H9 (cell line): ENCODE measurements at places on chromosomes 1 and 21. TPM values are rescaled to one million over a fixed set of nuclear protein-coding genes. Genes with fewer than 3 reads are reported as not detected.

- no peak for DNase-seq
Observed at GRCh38 chr1:186420311-186420710, 40.6 kb downstream of the PDC start.

- DNase-seq: no peak
Observed at GRCh38 chr1:25145775-25146393, 86.4 kb downstream of the SYF2 start.

- DNase-seq: no peak
Observed at GRCh38 chr1:192958871-192959270, 100.3 kb downstream of the UCHL5 start.

DNA sequence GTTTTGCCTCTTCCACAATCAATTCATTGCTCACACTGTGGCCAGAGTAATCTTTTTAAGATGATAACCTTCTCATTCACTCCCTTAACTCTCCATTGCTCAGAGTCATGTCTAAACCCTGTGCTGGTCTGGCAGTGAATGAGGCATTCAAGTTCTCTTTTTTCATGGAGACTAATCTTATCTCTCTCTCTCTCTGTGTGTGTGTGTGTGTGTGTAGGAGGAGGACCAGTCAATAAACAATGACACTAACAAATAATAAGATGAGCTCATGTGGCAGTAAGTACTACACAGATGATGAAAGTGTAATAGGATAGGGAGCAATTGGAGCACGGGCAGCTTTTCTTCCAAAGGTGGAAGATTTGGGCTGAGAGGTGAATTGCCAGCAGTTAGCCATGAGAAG lies 122.0 kb upstream of the B3GALT2 start:
- no peak for DNase-seq

DNA sequence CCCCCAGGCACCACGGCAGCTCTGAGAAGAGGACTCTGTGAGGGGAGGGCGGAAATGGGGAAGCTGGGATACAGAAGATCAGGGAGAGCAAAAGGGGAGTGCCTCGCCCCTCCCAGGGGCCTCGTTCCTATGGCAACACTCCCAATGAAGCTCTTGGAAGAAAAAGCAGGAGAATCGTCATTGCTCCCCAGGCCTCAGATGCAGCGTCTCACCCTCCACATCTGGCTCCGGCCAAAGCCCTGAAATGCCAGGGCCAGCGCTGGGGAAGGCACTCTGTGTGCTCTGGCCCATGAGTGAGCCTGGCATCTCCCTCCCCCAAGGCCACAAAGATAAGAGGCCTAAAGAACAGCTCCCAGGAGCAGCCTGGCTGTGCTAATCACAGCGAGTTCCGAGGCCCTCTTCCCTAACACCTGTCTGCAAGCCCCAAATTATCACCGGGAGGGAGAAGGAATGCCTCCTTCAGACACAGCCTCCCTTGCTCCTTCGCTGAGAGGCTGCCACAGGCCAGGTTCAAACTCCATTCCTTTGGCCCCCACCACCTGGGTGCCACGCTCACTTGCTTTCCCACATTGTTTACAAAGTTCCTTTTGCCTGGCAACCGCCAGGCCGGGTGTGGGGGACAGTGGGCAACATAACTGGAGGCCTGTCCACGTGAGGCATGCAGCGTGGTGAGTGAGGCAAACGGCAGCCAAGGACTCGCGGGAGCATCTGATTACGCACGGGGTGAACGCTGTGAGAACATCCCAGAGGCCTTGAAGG lies 27.8 kb downstream of the ECE1 start:
- DNase-seq: peak; percentile 47

- no peak for DNase-seq
Observed at GRCh38 chr1:117616356-117616755, 10.5 kb downstream of the TENT5C start.

DNA sequence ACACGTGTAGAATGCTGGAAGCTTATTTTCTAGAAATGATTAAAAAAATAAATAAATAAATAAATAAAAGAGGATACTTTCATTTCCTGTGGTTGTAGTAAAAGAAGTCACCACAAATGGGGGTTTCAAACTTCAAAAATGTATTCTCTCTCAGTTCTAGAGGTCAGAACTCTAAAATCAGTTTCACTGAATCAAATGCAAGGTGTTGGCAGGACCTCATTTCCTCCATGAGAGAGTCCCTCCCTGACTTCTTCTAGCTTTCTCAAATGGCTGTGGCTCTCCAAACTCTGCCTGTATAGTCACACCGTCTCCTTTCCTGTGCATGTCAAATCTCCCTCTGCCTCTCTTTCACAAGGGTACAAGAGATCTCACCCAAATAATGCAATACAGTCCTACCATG lies 312.6 kb upstream of the CXADR start:
- DNase-seq: no peak

DNA sequence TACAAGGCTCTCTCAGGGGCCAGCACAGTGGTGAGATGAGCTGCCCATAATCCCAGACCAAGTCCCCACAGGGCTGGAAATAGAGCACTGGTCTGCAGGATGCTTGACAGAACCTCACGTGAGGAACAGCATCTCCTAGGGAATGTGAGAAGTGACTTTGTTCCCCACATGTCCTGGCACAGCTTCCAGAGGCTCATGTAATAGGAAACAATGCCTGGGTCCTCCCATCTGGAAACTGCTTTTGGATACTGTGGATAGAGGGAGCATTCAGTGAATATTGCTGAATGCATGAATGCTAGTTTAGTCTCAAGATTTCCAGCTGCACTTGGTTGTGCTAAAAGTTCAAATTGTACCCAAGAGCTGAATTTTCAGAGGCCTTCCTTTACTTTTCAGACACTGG lies 146.2 kb downstream of the TNR start:
- DNase-seq: no peak

DNA sequence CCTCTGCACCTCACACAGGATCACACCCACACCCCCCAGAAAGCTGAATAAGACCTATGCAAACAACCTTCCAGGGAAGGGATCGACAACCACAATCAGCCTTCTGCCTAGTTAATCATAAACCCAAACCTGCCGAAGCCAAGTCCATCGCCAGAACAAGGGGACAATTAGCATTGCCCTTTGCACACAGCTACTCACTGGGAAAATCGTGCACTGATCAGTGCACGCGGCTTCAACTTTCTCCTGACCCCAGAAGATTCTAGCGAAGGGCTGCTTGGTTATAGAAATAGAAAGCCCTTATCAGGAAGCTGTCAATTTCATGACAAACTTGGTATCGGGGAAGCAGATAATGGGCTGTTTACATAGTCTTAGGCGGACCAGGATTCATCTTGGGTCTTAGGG lies 29.5 kb downstream of the RUNX1 start:
- DNase-seq: no peak

DNA sequence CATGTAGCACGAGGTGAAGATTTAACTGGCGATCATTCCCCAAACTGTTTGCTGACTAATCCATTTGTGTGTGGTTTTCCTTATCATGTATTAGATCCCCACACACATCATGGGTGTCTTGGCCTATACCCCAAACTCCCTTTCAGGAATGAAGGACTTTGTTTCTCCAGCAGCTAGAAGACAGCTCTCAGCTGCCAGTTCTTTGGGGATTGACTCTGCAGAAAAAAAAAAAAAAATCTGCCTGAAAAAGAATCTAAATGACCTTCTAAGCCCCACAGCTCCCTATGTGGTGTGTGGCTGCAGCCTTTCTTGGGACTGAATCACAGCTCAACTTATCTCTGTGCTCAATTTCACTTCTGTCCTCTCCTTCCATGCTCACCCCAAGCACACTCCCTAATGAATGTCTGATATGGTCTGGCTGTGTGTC lies 256.3 kb upstream of the DUSP10 start:
- DNase-seq: no peak

GRCh38 chr1:41726899-41727748 lies 191.6 kb downstream of the HIVEP3 start:
- peak; percentile 62 for DNase-seq

DNA sequence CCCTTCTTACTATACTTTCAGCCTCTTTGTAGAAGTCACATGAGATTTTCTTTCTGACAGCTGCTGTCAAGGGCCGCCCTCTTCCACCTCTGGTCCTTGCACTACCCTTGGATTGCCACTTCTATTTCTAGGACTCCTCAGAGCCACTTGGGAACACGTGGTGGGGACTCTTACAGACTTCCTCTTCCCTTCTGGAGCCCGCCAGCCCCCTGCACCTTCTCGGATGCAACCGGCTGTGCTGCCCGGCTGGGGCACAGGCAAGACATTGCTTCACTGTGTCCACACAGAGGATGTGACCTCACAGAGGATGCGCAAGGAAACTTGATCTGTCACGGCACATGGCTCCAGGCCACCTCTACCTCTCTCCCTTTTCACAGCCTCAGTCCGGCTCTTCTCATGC lies 2.4 kb upstream of the IKBKE start:
- no peak for DNase-seq

DNA sequence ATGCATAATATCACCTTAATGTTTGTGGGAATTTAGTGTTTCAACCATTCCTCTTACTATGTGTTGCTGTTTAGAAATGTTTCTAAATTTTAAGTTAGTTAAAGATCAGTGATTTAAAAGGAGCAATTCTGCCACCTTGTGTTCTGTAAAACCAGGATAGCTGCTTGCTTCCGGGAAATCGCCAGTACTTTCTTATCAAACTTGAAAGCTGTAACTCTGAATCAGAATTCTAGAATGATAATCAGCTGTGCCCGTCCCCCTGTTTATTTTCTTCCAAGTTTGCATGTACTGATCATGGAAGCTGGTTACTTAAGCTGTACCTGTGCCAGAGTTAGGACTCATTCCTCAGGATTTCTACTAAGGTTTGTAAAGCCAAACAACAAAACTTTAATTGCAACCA lies 656.4 kb downstream of the LTN1 start:
- DNase-seq: no peak

DNA sequence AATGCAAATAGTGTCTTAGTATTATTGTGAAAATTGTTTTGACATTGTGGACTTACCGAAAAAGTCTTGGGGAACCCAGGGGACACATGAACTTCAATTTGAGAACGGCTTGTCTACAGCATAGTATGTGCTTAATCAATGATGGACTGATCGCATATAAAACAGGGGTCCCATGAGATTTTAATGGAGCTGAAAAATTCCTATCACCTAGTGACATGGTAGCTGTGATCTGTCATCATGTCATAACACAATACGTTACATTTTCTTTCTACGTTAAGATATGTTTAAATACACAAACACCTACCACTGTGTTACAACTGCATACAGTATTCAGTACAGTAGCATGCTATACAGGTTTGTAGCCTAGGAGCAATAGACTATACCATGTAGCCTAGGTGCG lies 153.3 kb upstream of the FOXD3 start:
- DNase-seq: no peak

GRCh38 chr1:22208973-22209378 lies 66.1 kb upstream of the WNT4 start:
- DNase-seq: peak; percentile 30

DNA sequence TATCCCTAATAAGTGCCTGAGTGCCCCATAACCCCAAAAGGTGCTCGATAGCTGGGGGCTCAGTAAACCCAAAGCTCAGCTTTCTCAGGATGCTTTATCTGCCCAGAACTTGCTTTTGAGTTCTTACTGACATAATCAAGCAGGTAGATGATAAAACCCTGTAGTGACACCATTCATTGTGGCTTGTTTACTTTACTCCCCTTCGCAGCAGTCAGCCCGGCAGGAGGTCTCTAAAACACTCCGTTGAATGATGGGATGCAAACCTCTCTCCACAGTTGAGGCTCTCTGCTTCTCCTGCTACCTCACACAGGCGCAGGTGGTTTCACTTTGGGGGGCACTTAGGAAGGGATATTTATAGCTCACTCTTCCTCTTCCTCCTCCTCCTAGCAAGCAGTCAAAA lies 349.4 kb downstream of the HLX start:
- DNase-seq: peak; percentile 51

DNA sequence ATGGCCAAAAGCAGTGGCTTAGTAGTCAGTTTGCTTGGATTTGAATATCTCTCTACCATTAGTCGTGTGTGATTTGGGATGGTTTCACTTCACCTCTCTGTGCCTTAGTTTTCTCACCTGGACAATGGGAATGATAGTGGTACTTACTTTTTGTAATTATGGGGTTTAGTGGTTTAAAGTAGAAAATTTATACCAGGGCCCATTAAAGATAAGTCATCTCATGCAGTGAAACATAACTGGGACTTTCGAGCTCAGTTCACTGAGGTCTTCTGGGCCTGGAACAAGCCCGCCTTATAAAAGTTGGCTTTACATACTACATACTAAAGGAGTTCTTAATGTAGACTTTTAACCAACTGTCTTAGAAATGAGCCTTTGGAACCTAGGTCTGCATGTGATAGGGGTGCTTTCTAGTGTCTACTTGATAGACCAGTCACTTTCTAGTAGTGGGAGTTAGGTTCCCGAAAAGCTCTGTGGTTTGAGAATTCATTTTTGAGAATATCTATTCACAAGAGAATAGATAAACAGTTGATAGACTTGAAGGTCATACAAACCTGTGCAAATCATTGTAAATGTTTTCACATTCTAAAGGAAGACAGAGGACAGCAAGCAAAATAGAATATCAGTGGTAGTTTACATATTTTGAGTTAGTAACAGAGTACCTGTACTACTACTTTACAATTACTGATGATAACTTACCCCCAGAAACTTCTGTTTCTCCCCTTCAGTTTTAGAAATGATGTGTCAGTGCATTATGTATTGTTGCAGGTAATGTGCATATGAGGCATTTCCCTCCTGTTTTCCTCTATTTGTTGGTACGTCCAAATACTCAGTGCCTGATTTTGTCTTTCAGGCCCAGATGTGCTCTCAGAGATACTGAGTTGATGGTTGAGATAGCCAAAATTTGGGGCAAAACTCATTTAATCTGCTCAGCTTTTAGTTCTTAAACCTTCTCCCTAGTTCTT lies 48.0 kb downstream of the DYRK1A start:
- DNase-seq: no peak

- DNase-seq: no peak
Observed at GRCh38 chr1:167272369-167272957, 51.8 kb downstream of the POU2F1 start.

GRCh38 chr1:161313554-161314200 lies 504 bp upstream of the SDHC start:
- no peak for DNase-seq

DNA sequence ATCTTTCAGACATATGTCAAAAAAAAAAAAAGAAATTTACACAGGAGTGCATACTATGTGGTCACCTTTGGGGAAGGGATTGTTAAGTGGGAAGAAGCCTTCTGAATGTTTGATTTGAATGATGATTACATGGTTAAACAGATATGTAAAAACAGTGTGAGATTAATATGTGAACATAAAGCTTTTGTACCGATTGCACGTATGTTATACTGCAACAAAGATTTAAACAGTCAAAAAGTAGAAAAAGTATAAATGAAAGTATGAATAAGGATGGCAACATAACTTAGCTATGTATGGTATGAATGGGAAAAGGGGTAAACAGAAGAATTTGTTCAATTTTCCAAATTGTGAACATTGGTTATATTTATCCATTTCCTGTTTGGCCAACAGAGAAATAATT lies 10.0 kb upstream of the PLPP3 start:
- DNase-seq: no peak

The TCHHL1 gene
- total RNA-seq: not detected in 2 replicates

The CFAP107 gene
- not detected in 2 replicates for total RNA-seq

The VPS72 gene
- 90.3 and 91.4 TPM in 2 replicates for total RNA-seq

The SLC26A9 gene
- total RNA-seq: not detected in 2 replicates

The JMJD4 gene
- total RNA-seq: 24.4 and 26.0 TPM in 2 replicates

The UQCRHL gene
- total RNA-seq: 2.0 and 2.6 TPM in 2 replicates

The SAMD13 gene
- total RNA-seq: 0.61 and 0.97 TPM in 2 replicates

The ZNF683 gene
- not detected in 2 replicates for total RNA-seq

The LRRC39 gene
- total RNA-seq: 0.20 and 0.37 TPM in 2 replicates
